ENCODE measurements at places on chromosomes 4 and X. TPM values are rescaled to one million over a fixed set of nuclear protein-coding genes. Genes with fewer than 3 reads are reported as not detected.
A peak's percentile ranks its signal among the peaks of the same experiment; 100 is the strongest.

- no peak for DNase-seq
- no peaks in the 10 kb centered on the region for H3K4me1 ChIP-seq
- H3K4me3 ChIP-seq = no peak overlapping the region
- no peak overlapping the region for H3K27ac ChIP-seq
- H3K27me3 ChIP-seq = no peaks in the 10 kb centered on the region
Observed at GRCh38 chr4:180207921-180208320, 2035.3 kb upstream of the TENM3 start.

- no peaks in the 10 kb centered on the region for H3K4me1 ChIP-seq
- H3K36me3 ChIP-seq = no peaks in the 10 kb centered on the region
- no peaks in the 10 kb centered on the region for H3K27me3 ChIP-seq
- no peak overlapping the region for H3K4me3 ChIP-seq
Observed at GRCh38 chr4:145075742-145076468, 22.1 kb downstream of the ANAPC10 start.

DNA sequence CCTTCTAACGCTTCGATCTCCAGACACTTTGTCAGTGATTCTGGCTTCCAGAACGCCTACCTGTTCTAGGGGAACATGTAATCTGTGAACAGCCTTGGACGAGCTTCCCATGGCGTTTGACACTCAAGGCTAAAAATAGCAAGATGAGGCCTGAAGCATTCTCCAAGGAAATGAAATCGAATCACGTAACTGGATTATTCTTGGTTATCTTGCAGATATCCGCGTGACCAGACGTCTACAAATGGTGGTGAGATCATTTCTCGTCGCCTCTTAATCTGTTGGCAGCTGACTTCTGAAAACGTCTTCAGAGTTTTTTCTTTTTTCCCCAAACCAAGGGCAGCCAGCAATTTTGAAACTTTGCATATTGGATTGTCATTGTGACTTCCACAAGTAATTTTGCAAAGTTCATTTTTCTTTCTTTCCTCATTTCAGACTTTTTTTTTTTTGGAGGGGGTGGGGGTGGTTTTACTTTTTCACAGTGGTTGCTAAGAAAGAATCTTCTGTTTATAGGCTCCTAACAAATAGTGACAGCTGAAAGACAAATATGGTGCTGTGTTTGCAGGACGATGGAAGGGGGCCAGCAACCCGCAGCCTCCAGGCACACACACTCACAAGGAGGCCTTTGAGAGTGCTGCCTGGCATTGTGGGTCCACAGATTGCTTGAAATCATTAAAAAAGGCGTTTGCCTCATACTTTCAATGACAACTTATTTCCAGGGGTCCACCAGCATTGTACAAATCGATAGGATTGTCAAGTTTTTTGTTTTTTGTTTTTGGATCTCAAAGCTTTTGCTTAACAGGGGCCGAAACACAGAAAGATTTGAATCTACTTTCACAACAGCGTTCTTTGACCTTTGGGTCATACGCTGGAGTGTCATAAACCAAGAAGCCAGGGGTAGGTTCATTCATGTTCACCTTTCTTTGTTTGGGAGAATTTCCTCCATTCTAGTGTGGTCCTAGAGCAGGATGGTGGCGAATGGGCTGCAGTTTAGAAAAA lies 32.4 kb upstream of the PDLIM3 start:
- no peaks in the 10 kb centered on the region for H3K36me3 ChIP-seq
- no peaks in the 10 kb centered on the region for H3K4me1 ChIP-seq
- H3K27me3 ChIP-seq = no peaks in the 10 kb centered on the region
- no peak overlapping the region for H3K4me3 ChIP-seq
- peak overlapping the region; percentile 90 for H3K27ac ChIP-seq

- peak overlapping the region; percentile 76 for H3K27ac ChIP-seq
- no peaks in the 10 kb centered on the region for H3K4me1 ChIP-seq
- DNase-seq = no peak
- H3K4me3 ChIP-seq = peak overlapping the region; percentile 43
Observed at GRCh38 chr4:726838-727237, 21.2 kb downstream of the PCGF3 start.

Gene MCF2
- total RNA-seq = not detected

GRCh38 chr4:6472387-6473263 lies at the start of gene PPP2R2C:
PPP2R2C (minus strand) TSS chr4:6472614; CDS start chr4:6472229, 385 bp downstream.
- peaks cover 66% of the 10 kb centered on the region for H3K27me3 ChIP-seq
- no peaks in the 10 kb centered on the region for H3K4me1 ChIP-seq
- DNase-seq = no peak

GRCh38 chr4:24775750-24776149 lies 19.6 kb upstream of the SOD3 start:
- no peak for DNase-seq
- no peak overlapping the region for H3K4me3 ChIP-seq
- H3K4me1 ChIP-seq = peaks cover 23% of the 10 kb centered on the region

DNA sequence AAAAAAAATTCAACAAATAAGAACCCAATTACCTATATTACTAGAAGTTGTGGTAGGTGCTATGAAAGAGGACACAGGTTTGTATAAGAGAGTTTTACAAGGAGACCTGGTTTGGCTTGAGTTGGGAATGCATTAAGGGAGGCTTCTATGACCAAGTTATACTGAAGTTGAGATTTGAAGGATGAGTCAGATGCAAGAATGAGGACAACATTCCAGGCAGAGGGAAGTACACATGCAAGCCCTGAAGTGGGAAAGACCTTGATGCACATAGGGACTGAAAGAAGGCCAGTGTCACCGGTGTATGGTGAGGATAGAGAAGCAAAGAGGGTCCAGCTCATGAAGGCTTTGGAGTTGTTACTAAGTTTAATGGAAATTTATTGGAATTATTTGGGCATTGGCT lies 52.2 kb downstream of the ANK2 start:
- no peaks in the 10 kb centered on the region for H3K36me3 ChIP-seq
- no peaks in the 10 kb centered on the region for H3K4me1 ChIP-seq
- no peak overlapping the region for H3K4me3 ChIP-seq
- no peaks in the 10 kb centered on the region for H3K27me3 ChIP-seq

DNA sequence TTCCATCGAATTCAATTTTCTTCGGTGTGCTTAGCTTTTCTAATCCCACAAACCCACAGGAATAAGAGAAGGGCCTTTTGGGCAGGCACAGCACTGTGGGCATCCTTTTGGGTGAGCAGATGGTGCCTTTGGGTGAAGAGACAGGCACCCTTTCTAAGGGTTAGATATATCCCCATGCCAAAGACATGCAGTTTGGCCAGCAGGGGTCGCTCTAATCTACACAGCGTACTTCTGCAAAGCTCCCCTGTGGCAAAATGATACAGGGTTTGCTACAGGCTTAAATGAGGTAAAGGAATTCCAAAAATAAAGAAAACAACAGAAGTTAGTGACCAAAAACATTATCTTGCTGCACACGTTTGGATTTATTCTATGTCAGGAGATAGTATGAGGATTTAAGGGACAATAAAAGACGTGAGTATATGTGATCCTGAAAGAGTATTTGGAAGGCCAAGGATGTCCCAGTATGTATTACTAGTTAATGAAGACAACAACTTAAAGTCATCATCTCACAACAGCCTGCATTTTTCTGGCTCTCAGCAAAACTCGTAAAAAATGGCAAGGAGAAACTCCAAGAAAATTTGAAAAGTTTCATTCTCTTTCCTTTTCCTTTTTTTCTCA lies 49.5 kb downstream of the PHEX start:
- H3K4me1 ChIP-seq = no peaks in the 10 kb centered on the region
- H3K36me3 ChIP-seq = no peaks in the 10 kb centered on the region
- no peak overlapping the region for H3K27ac ChIP-seq
- no peaks in the 10 kb centered on the region for H3K27me3 ChIP-seq
- no peak for DNase-seq

DNA sequence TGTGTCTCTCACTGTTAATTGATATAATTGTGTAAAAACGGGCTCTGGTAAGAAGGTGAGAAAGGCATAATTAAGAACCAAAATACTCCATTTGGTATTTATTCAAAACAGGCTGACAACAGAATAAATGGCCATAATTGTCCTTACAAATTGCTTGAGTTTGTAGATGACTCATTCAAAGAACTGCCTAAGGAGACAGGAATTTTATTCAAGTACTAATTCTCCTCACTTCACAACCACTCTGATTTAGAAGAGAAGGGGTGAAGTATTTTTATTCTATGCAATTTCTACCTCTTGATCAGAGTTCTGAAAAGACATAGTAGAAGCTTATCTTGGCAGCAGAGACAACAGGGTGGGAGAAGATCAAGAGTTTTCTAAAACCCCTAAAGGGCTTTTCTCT lies 43.1 kb downstream of the ATP11C start:
- no peak overlapping the region for H3K27ac ChIP-seq
- H3K36me3 ChIP-seq = no peaks in the 10 kb centered on the region
- no peaks in the 10 kb centered on the region for H3K4me1 ChIP-seq
- no peaks in the 10 kb centered on the region for H3K27me3 ChIP-seq

GRCh38 chrX:39921838-39922237 lies 175.9 kb downstream of the BCOR start:
- no peak overlapping the region for H3K4me3 ChIP-seq
- DNase-seq = no peak
- H3K4me1 ChIP-seq = no peaks in the 10 kb centered on the region
- peaks cover 44% of the 10 kb centered on the region for H3K27me3 ChIP-seq

Gene FAM9C
- not detected for total RNA-seq

Gene CXCL6
- total RNA-seq = 2.2 TPM

GRCh38 chr4:98522636-98523395 lies 135.6 kb downstream of the TSPAN5 start:
- H3K27ac ChIP-seq = no peak overlapping the region
- H3K4me3 ChIP-seq = no peak overlapping the region
- no peak for DNase-seq
- H3K4me1 ChIP-seq = no peaks in the 10 kb centered on the region
- no peaks in the 10 kb centered on the region for H3K27me3 ChIP-seq

- H3K27ac ChIP-seq = no peak overlapping the region
- H3K36me3 ChIP-seq = no peaks in the 10 kb centered on the region
- H3K4me3 ChIP-seq = no peak overlapping the region
- DNase-seq = no peak
- H3K27me3 ChIP-seq = no peaks in the 10 kb centered on the region
Observed at GRCh38 chrX:45166781-45167180, 33.9 kb downstream of the DIPK2B start.

DNA sequence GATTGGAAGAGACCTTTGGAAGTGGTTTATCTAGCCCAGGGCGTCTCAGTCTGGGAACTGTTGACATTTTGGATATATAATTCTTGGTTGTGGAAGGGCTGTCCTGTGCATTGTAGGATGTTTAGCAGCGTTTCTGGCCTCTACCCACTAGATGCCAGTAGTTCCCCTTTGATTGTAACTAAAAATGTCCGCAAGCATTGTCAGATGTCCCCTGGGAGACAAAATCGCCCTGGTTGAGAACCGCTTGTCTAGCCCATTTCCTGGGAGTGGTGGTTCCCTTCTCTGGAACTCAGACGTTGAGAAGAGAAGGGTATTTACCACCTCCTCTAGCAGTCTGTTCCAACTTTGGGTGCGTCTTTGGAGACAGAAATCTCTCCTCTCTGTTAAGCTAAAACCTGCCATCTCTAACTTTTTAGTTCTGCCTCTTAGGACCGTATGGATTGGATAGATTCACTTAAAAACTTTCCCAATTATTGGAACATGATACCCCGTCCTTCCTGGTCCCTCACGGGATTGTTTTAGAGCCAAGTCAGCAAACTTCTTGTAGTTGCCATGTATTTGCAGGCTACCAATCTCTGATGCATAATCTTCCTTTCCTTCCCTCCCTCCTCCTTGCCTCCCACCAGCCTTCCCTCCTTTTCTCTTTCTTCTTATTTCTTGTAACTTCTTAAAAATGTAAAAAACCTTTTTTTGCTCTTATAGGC lies 13.9 kb downstream of the TMEM165 start:
- H3K27ac ChIP-seq = no peak overlapping the region
- no peaks in the 10 kb centered on the region for H3K27me3 ChIP-seq
- DNase-seq = no peak
- H3K4me1 ChIP-seq = no peaks in the 10 kb centered on the region

Data from breast epithelium (tissue), 4 donors.